ENCODE measurements at places on chromosomes 11 and 22.

DNA sequence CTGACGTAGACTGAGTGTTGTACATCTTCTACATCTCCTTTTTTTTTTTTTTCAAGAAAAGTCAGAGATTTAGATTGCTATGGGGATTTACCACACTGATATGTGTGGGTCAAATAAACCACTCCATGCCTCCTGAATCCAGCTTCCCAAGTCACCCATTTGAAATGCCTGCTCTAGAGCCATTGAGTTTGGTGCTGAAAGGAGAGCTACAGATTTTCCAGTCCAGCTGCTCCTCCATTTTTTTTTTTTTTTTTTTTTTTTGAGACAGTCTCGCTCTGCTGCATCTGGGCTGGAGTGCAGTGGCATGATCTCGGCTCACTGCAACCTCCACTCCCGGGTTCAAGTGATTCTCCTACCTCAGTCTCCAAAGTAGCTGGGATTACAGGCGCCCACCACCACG lies 115.2 kb upstream of the TIMP3 start:
- no peak for DNase-seq

DNA sequence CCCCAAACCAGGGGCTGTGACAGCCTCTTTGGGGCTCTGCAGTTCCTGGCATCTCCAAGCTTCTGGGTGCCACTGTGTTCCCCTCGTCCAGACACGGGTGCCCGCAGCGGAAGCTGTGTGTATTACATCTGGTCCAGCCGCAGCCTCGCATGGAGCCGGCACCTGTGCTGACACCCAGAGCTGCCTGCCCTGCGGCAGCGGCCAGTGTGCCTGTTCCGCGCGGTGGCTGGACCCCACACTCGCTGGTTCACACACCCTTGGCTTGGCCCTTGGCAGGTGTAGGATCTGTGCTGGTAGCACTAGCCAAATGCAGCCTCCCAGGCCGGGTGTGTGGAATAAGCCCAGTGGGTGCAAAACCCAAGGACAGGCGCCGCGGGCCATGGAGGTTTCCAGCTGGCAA lies 24.5 kb upstream of the RNASEH2C start:
- DNase-seq, result no peak

DNA sequence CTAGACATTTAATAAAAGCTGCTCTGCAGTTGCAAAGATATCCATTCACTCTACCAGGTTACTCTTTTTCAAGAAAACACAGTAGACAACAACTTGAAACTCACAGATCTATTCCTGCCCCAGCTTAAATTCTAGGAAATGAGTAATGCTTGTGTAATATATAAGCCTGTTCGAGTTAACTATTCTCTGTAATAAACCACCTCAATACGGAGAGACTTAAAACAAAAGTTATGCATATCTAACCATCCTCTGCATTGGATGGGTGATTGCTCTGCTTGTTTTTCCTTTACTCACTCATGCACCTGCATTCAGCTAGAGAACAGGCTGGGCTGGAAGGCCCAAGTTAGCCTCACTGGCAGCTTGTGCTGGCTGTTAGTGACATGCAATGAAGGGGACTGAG lies 13.3 kb downstream of the LRRC4C start:
- peak; percentile 13 for DNase-seq

DNA sequence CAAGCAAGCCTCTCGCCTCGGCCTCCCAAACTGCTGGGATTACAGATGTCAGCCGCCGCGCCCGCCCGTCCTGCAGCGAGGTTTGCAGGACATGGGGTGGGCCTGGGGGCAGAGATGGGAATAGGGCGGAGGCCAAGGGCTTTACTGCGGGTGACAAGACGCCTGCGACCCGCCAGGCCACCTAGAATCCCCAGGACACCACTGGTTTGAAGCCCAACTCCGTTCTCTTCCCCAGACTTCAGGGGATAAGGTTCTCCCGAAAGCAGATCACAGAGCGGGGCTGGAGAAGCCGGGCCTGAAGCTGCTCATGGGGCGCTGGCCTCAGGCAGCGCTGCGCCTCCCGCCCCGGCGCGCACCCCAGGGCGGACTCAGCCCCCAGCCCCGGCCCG lies 354 bp downstream of the POLR2L start:
- no peak for DNase-seq

DNA sequence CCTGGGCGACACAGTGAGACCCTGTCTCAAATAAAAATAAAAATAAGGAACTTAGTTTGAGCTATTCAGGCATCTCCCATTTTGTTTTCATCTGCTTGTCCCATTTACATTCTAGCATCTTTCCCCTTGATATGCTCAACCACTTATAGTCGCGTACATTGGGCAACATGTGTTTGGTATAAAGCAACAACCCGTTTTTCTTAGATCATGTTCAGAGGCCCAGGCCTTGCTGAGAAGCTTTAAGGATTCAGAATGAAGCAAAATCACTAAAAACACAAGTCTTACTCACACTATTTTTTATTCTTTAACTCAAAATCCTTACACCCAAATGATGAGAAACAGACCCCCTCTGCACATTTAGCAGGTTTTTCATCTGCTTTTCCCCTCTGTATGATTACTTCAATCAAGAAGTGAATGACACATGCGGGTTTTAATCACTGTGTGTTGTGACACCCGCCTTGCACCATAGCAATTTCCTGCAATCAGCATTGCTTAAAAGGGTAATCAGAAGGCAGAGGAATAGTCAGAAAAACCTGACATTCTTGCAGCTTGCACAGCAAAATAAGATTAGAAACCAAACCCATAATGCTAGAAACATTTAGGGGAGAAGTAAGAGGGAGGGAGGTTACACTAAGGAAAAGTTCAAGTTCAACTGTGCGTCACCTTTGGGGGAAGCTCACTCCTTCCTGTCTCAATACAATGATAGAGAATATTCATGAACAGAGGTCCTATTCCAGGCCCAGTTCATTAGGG lies 25.9 kb downstream of the ALG9 start:
- peak; percentile 39 for DNase-seq

- no peak for DNase-seq
Measured at GRCh38 chr11:101786421-101786820, 128.4 kb upstream of the CEP126 start.

- DNase-seq, result no peak
Measured at GRCh38 chr11:75725547-75726320, 8.1 kb downstream of the MOGAT2 start.

DNA sequence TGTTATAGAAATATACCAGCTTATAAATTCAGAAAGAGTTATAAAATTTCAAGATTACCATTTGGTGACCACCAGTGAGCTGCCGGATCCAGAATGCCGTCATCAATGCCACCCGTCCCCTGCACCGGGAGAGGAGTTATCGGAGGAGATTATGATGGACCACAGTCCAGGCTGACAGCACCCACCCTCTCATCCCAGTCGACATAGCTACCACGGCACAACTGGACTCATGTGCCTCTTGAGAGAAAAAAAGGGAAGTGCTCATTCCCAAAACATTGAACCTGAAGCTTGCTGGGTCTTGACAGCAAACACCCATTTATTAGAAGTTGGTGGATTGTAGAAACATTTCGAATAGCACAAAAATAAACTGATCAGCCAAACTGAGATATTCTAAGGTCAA lies 1331.5 kb downstream of the TBC1D22A start:
- no peak for DNase-seq
